ENCODE measurements at places on chromosomes 4 and X.

DNA sequence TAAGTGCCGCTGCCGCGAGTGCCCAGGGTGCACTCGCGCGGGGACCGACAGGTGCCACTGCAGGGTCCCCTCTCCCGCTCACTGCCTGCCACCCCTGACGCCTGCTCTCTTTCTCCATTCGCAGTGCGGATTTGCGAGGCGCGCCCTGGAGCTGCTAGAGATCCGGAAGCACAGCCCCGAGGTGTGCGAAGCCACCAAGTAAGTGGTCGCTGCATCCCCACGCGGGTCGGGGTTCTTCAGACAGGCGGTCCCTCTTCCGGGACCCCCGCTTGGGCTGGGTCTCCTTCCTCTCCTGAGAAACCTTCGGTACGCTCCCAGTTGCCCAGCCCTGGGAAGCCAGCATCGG lies 547 bp downstream of the GUCY1A1 start:
- DNase-seq, result no peak

GRCh38 chr4:91243132-91243531 lies 1060.6 kb upstream of the GRID2 start:
- DNase-seq, result no peak

- no peak for DNase-seq
Measured at GRCh38 chr4:113449410-113449974, 312.0 kb downstream of the CAMK2D start.

DNA sequence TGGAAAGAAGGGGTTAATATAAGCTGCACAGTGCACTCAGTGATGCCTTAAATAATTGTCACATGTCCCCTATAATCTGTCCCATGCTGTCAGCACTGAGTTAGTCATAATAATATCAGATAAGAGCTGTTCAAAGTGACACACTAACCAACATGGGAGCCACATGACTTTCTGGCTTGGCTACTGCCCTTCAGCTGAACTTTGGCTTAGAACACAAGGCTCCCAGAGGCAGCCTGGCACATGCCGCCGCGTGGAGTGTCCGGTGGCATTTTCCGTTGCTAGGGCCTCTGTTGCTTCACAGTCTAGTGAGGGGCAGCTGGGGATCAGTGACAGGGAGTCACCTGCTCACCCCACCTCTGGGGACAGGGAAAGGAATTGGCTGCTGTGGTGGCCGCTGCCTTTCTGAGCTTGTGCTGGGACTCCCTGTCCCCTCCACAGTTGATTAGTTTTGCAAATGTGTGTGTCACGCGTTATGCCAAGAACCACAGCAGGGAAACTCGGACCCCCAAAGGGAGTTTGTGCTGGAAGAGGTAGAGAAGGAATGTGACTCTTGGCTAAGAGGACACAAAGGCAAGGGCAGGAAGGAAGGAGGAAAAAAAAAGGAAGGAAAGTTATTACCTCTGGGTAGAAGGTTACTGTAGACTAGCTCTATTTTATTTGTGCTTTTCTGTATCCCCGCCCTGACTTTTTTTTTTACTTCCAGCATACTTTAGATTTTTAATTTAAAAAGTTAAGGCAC lies 41.1 kb upstream of the PPARGC1A start:
- no peak for DNase-seq

DNA sequence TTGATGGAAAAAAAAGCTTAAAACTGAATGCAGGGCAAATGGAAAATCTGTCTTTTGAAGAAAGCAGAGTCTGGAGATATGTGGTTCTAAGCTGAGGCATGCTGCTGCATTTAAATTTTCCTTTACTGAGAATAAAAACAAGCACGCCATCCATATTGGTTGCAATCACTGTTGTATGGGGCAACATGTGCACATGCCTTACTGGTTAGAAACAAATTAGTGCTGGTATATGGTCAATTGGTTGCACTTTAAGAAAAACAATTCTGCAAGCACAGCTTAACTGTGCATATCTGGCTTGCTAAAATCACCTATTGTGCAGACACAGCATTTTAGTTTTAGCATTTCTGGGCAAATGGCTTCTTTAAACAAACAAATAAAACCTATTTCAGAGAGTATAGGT lies 239.1 kb downstream of the NDST4 start:
- DNase-seq, result no peak

DNA sequence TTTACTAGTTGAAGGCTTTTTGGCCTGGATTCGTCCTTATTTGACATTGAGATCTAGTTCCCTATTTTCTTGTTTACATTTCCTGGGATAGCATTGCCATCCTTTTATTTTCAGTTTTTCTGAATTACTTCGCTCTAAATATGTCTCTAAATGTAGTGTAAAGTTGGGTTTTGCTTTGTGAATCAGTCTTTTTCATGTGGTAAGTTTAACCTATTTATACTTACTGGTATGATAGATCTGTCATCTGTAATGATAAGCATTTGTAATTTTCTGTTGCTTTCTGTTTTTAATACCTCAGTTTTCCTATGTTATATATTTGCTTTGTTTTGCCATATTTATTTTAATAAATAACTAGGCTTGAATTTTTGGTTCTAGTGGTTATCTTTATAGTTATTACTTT lies 6.7 kb downstream of the PDK3 start:
- no peak for DNase-seq

- no peak for DNase-seq
Measured at GRCh38 chr4:71974681-71975080, 57.1 kb upstream of the NPFFR2 start.

- peak; percentile 58 for DNase-seq
Measured at GRCh38 chr4:5048721-5049120, 2.6 kb upstream of the STK32B start.

GRCh38 chr4:100361336-100361735 lies 156.5 kb downstream of the EMCN start:
- no peak for DNase-seq

DNA sequence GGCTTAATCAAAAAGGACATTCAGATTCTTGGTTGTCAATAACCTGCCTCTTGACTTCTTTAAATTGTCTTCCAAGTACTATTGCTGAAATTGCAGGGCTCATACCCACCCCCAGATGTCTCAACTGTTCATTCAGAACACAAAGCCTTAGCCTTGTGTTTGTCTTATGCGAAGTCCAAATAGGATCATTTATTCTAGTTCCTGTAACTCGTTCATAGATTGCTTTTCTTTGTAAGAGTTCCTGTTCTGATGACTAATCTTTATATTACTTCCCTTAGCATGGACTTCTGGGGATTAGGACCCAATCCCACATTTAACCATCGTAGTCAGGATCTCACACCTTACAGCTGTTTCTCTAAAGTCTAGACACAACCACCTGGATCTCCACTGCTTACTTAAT lies 226.0 kb downstream of the VEGFC start:
- DNase-seq, result no peak

- DNase-seq, result no peak
Measured at GRCh38 chr4:168484626-168485025, 4.3 kb upstream of the DDX60L start.

DNA sequence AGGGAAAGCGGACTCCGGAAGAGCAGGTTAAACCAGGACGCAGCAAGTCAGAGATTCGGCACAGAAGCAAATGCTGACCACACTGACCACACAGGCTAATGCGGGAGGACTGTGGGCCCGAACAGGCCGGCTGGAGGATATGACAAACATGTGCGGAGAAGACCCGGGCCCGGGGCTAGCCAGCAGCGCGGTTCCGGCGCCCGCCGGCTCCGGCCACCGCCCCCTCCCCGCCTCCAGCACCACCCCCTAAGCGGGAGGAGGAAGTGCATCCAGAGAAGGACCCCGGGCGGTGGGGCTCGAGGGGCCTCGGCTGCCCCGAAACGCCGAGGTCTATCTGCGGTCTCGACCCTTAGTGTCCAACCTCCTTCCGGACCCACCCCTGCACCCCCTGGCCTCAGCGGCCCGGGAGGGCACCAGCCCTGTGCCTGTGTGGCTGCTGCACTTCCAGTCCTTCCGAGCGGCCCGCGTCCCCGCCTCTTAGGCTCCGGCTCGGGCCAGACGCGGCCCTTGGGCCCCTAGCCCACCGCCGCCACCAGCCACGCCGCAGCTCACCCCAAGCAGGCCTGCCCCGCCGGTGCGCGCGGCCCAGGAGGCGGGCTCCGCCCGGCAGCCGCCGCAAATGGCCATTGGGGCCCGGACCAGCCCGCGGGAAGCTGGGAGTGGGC lies 2.1 kb downstream of the ELOVL6 start:
- DNase-seq, result no peak

GRCh38 chrX:150966742-150967141 lies 16.4 kb upstream of the HMGB3 start:
- no peak for DNase-seq

GRCh38 chr4:105102016-105102415 lies 44.7 kb upstream of the TET2 start:
- no peak for DNase-seq

- no peak for DNase-seq
Measured at GRCh38 chr4:160956875-160957274, 1206.9 kb downstream of the FSTL5 start.

DNA sequence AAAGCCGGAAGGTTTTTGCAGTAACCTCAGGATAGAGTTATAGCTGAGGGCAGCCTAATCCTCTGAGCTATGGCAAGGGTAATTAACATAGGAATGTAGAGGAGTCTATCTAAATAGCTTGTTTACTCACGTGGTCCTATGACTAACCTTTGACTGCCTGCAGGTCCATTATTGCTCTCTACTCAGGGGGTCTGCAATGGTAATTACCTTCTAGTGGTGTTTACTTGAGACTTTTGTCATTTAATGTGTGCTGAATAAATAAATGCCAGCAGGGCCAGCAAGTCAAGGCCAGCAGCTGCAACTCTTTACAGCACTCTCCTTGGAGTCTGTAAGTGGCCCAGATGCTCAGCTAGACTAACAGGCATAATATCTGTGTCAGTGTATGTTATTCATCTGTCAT lies 212.7 kb upstream of the FMR1 start:
- no peak for DNase-seq

DNA sequence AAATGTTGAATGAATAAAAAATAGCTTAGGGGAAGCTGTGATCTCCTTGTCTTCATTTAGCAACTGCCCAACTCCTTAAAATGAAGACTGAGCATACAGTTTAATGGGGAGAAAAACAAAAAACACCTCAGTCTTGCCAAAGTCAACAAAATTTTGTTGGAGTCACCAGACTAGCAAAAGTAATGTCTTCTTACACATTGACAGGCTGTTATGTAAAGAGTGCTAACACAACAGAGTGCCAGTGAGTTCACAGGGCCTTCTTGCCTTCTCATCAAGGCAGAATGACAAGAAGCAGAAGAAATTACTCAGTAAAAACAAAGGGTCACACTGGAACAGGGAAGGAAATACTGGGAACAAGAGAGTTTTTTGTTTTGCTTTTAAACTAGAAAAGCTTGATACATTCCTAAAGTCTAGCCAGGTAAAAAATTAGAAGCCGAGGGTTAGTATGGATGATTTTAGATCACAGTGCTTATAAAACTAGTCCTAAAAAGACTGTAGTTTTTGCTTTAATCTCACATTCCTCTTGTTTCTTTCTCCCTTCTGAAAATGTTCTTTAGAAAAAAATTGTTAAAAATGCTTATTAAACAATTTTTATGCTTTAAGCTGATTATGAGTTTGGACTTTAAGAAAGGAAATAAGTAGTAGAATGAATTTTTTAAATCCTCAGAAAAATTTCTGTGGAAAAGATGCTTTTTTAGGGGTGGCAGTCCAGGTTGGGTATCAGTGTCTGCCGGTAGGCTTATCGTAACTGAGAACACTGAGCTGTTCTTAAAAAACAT lies 38.7 kb upstream of the FRAS1 start:
- no peak for DNase-seq

GRCh38 chr4:110641218-110641617 lies 18.3 kb upstream of the PITX2 start:
- DNase-seq, result no peak

GRCh38 chrX:40952855-40953254 lies 132.4 kb upstream of the USP9X start:
- no peak for DNase-seq

- DNase-seq, result no peak
Measured at GRCh38 chr4:70895811-70896491, 6.2 kb upstream of the MOB1B start.

DNA sequence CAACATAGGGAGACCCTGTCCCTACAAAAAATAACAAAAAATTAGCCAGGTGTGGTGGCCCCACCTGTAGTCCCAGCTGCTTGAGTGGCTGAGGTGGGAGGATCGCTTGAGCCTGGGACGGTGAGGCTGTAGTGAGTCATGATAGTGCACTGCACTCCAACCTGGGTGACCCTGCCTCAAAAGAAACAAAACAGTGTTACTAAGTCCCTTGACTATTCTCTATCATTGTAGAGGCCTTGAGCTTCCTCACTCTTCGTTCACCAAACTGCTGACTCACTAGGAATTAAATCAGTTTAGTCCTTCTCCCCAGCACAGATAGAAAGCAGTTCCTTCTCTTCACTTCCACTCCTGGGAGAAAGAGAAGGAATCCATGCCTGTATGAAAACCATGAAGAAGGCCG lies 14.5 kb downstream of the CDS1 start:
- no peak for DNase-seq
